ENCODE measurements at places on chromosomes 1 and 21. TPM values are rescaled to one million over a fixed set of nuclear protein-coding genes. Genes with fewer than 3 reads are reported as not detected.

SPRR2D gene
- total RNA-seq = not detected

TRIM45 gene
- total RNA-seq = 7.2 TPM

NFASC gene
- total RNA-seq = 18.0 TPM

ZYG11A gene
- 0.09 TPM for total RNA-seq

SHE gene
- 6.2 TPM for total RNA-seq

IFI44 gene
- total RNA-seq = 22.7 TPM

KLF17 gene
- not detected for total RNA-seq

FALEC gene
- total RNA-seq = 1.1 TPM

SETDB1 gene
- total RNA-seq = 42.6 TPM

SLFNL1 gene
- 0.60 TPM for total RNA-seq

KIF2C gene
- total RNA-seq = 1.6 TPM

UBL4B gene
- total RNA-seq = not detected

DNAJB4 gene
- total RNA-seq = 52.5 TPM

CACNA1S gene
- not detected for total RNA-seq

CNTN2 gene
- total RNA-seq = 0.78 TPM

SAMD11 gene
- total RNA-seq = 15.0 TPM

TEDDM1 gene
- total RNA-seq = not detected

ANGPTL1 gene
- total RNA-seq = 24.2 TPM

AADACL4 gene
- total RNA-seq = not detected

TSPAN2 gene
- total RNA-seq = 12.1 TPM

CFAP298 gene
- total RNA-seq = 43.2 TPM

JAM2 gene
- total RNA-seq = 27.4 TPM

SCAF4 gene
- 28.8 TPM for total RNA-seq

FAM110D gene
- total RNA-seq = 2.8 TPM

TNFSF4 gene
- total RNA-seq = 1.5 TPM

HEYL gene
- total RNA-seq = 8.5 TPM

BCL2L15 gene
- 20.9 TPM for total RNA-seq

GPATCH2 gene
- total RNA-seq = 13.2 TPM

DPT gene
- 30.7 TPM for total RNA-seq

Measured in mucosa of gallbladder (tissue), 1 donor.